ENCODE measurements at places on chromosomes 16 and 17.
A peak's percentile ranks its signal among the peaks of the same experiment; 100 is the strongest.

DNA sequence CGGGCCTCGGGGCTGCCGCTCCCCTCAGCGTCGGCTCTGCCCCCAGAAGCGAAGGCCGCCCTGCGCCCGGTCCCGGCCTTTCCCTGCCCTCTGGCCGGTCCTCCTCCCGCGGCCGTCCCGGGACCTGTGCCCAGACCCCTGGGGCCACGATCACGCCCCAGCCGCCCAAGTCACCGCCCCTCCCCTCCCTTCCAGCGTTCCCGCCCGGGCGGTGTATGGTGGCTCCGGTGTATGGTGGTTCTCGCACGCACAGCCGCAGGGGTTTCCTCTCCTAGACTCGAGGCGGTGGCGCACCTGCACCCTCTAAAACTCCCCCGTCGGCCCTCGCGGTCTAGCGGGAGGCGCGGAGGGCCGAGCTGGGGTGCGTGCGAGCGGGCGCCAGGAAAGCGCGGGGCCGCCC, 10.0 kb downstream of the TIGD7 start:
- DNase-seq = no peak

DNA sequence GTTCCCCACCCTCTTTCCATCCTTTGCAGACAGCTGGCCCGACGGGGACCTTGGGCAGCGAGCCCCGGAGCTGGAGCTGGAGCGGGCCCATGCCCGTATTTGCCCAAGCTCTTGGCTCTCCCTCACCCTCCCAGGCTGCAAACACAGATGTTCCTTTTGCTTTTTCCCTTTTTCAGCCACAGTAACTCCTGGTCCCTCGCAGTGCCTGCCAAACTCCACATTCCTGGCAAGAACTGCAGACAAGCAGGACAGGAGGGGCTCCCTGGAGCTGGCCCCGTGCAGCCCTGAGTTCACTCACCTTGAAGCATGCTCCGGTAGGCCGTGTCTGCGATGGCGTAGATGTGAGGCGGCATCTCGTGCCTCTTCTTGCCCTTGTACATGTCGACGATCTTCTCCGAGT, 33.9 kb downstream of the MYH11 start:
- DNase-seq = no peak

GRCh38 chr16:87328846-87329245, 11.7 kb upstream of the C16orf95 start:
- DNase-seq = no peak

DNA sequence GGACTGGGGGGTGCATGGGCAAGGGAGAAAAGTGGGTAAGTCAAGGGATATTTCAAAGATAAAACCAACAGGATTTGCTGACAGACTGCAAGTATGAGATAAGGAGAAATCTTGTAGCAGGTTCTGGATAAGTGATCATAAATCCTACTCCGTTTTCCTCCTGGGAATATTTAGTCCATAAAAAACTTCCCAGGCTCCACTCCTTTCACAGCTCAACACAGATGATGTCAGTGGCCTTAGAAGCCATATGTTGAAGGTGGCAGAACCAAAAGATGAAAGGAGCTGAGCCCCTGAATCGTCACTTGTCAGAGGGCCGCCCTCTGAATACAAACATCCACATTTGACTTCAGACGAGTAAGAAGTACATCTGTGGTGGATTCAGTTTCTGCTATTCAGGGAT, 71.7 kb downstream of the GRIN2A start:
- no peak for DNase-seq

DNA sequence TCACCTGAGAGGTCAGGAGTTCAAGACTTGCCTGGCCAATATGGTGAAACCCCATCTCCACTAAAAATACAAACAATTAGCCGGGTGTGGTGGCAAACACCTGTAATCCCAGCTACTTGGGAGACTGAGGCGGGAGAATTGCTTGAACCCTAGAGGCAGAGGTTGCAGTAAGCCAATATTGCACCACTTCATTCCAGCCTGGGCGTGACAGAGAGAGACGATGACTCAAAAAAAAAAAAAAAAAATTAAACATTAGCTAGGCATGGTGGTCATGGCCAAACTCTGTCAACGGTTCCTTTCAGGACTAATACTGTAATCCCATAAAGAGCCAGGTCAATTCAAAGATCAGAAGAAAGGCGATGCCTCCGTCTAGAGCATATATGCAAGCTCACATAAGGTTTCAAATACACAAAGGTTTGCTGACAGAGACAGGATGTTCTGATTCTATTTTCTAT, 2.4 kb downstream of the RNF157 start:
- no peak for DNase-seq

DNA sequence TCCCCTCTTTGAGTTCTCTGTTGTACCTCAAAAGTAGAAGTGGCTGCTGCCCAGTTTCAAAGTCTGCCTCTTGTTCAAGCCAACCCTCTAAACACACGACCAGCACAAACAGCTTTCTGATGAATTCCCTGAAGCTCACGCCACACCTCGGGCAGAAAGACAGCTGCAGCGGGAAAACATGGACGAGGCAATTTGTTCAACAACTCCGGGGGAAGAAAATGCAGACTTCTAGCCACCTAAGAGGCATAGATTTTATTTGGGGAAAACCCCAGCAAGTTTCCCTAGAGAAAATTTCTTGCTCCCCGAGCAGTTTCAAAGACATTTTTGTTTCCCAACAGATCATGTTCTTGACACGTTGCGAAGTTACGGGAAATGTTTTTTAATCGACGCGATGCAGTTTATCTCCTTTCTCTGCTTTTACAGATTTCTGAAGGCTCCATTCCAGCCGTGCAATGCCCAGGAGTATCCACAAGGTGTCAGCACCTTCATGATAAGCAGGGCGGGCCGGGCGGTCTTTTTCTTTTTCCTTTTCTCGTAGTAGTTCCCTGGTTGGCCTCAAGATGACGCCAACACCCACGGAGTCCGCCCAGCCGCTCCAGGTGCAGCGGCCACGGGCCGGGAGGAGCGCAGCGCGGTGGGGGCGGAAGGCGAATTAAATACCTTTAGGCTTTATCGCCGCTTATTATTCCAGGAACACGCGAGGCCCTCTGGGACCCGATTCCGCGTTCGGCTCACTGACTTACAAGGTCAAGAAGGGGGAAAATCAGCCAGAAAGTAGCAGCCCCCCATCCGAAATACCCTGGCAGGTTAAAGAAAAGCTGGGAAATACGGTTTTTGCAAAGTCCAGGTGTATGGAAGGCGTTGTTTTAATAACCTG, 2.9 kb upstream of the FOXC2 start:
- DNase-seq = peak; percentile 69

GRCh38 chr16:85959686-85960085, 60.7 kb downstream of the IRF8 start:
- DNase-seq = no peak

GRCh38 chr16:2708290-2708639, 11.8 kb downstream of the PRSS27 start:
- no peak for DNase-seq

GRCh38 chr17:78089576-78090281, 38.8 kb downstream of the TMC6 start:
- no peak for DNase-seq

GRCh38 chr17:28901866-28902818, 737 bp downstream of the DHRS13 start:
- DNase-seq = peak; percentile 48

DNA sequence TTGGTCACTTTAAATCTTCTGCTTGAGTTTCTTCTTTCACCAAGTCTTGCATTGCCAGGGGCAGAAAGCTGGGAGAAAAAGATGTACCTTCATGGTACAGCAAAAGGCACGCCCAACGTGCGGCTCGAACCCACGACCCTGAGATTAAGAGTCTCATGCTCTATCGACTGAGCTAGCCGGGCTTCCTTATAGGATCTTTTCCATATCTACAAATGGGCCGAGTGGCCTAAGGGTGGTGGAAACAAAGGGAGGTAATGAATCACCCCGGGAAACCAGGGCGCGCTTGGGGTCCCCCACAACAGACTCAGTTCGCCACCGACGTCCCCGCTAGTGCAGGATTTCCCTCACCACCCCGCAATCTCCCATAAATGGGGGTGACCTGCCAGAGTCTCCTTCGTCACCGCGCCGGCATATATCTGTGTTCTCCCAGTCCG, 7.5 kb upstream of the OR1F1 start:
- DNase-seq = no peak

DNA sequence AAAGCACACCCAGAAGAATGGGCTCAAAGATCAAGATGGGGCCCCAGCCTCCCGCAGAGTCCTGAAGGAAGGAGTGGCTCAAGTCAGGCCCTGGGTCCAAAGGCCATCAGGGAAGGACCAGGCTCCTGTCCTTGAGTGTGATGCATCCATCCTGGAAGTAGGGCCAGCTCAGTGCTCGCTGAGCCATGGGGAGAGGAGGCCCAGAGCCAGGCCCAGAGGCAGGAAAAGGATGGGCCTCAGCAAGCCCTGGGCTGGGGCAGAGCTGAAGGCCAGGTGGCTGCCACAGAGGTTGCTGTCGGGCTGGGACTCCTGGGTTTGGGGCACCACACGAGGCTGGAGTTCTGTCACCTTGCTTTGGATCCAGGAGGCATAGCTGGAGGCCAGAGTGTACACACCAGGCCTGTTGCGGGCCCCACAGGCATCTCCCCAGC, 3.7 kb downstream of the PRSS8 start:
- DNase-seq = no peak

- DNase-seq = no peak
Measured at GRCh38 chr17:46007461-46007965, 8.5 kb downstream of the STH start.

Measured in stimulated activated CD4-positive, alpha-beta T cell treated with anti-CD3 and anti-CD28 coated beads, TNF-alpha, amount 100 ng/mL, for 4 hours (primary cell).